ENCODE measurements at places on chromosomes 1 and 21.

DNA sequence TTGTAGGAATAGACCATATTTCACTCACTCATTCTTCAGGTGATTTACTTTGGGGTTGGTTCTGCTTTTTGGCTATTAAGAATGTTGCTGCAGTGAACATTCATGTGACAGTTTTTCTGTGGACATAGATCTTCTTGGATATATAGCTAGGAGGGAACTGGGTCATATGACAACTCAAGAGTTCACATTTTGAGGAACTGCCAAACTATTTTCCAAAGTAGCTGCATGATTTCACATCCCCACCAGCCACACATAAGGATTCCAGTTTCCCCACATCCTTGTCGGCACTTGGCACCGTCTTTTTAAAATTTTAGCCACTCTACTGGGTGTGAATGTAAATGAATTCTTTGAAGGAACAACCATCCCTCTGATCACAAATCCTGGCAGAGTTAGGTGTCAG lies 126.0 kb downstream of the PRDM2 start:
- DNase-seq = no peak

DNA sequence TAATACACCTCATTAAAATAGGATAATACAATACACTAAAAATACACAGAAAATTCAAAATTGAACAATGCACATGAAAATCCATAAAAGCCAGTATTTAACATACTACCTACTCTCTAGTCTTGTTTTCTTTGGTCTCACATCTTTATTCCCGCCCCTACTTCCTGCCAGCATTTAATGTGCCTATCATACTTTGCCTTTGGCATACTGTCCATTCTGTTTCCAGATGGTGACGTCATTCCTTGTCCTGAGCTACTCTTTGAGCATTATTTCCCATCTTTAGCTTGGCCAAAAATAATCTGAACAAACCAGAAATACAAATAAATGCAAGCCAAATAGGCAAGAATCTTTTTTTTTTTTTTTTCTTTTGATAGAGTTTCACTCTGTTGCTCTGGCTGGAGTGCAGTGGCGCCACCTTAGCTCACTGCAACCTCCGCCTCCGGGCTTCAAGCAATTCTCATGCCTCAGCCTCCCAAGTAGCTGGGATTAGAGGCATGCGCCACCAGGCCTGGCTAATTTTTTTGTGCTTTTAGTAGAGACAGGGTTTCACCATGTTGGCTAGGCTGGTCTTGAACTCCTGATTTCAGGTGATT lies 4.4 kb downstream of the HFM1 start:
- no peak for DNase-seq

- no peak for DNase-seq
Measured at GRCh38 chr1:185759061-185759460, 24.9 kb downstream of the HMCN1 start.

- no peak for DNase-seq
Measured at GRCh38 chr1:207857447-207857846, 53.5 kb downstream of the CD34 start.

- peak; percentile 13 for DNase-seq
Measured at GRCh38 chr21:25350056-25350455, 257.2 kb downstream of the MRPL39 start.

- DNase-seq = no peak
Measured at GRCh38 chr21:35273333-35273732, 224.2 kb upstream of the RUNX1 start.

- no peak for DNase-seq
Measured at GRCh38 chr1:98940722-98941079, 64.0 kb downstream of the PLPPR5 start.

GRCh38 chr21:35953597-35953996 lies 106.7 kb downstream of the SETD4 start:
- peak; percentile 36 for DNase-seq

DNA sequence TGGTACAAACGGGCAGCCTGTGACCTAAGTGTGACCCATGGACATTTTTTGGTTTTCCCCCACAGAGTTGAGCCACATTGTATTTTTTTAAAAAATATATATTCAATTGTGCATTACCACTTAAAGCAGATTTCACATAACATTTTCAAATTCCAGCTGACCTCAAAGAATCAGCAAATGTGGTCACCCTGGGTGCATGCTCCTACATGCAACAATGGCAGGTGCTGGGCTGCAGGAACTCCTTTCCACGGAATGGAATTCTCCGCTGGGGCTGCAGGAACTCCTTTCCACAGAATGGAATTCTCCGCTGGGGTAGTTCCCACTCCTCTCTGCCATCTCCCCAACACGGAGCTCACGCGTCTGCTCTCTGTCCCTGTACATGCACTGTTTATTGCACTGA lies 68.7 kb downstream of the MAP10 start:
- DNase-seq = no peak

- DNase-seq = no peak
Measured at GRCh38 chr1:150793221-150793620, 14.8 kb downstream of the CTSK start.

GRCh38 chr1:195195423-195196057 lies 1412.7 kb downstream of the KCNT2 start:
- no peak for DNase-seq

DNA sequence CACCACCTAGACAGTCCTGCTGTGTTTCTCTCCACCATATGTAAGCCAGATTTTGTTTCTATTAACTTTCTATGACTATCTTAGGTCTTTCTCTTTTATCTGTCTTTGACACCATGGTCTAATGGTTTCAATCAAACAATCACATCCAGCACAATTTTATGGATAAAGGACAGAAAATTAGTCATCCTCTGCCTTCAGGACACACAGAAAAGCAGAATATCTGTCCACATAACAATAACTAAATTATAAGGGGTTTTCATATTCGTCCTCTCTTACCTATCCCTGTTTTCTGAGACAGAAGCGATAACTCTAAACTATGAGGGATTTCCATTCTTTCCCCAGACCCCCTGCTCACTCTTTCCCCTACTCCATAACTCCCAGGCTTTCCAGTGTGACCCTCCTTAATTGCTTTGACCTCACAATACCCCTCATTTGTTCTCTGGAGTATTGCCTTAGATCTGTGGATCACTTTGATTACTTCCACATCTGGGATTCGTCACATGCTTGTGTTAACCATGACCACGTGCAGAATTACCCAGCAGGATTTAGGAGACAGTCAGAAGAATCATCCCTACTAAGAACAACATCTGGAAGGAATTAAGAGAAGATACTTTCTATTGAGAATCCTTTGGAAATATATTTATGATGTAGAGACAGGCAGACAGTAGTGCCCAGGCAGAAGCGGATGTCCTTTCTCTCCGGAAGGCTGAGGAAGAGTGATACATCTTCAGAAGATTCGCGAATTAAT lies 108.2 kb upstream of the GREM2 start:
- DNase-seq = no peak

GRCh38 chr1:8494681-8495080 lies 176.8 kb downstream of the SLC45A1 start:
- no peak for DNase-seq

DNA sequence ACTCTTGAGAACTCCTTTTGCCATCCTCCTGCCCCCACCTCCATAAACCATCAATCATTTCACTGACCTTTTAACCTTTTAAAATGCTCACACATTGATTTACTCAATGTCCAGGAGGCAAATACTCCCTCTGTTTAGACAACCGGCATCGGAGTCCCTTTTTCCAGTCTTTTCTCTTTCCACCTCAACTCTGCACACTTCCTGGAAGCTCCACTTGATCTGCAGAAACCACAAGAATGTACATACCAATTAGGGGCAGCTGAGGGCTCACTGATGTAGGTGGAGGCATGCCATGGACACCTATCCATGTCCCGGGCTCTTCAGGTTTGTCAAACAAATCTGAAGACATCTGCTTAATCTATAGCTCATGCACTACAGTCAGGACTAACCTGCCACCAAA lies 5.3 kb upstream of the AMIGO1 start:
- DNase-seq = no peak

DNA sequence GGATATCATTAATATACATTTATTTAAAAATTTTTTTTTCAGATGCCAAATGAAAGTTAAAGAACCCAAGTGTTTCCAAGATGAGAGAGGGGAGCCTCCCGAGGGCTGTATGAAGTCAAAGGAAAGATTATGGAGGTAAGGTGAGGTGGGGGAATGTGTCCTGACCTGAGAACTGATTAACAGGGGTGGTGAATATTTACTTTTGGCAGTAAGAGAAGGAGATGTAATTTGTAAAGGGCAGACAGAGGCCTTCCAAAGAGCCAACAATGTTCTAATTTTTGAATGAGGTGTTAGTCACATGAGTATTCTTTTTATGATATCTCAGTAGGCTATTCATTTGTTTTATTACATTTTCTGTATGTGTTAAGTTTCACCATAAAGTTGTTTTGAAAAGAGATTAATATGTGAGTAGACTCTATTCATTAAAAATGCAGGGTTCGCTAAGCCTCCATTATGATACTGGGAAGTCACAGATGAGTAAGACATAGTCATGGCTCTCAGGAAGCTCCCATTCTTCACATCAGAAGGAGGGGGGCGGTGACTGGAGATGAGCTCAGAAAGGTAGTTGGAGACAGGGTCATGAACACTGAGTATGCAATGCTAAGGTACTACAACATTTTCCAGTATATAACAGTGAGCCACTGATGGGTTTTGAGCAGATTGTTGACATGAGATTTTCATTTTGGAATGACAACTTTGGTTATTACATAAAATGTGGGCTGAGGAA lies 62.4 kb upstream of the TNFSF18 start:
- DNase-seq = no peak

- DNase-seq = no peak
Measured at GRCh38 chr1:103790172-103790571, 40.5 kb downstream of the AMY1C start.

DNA sequence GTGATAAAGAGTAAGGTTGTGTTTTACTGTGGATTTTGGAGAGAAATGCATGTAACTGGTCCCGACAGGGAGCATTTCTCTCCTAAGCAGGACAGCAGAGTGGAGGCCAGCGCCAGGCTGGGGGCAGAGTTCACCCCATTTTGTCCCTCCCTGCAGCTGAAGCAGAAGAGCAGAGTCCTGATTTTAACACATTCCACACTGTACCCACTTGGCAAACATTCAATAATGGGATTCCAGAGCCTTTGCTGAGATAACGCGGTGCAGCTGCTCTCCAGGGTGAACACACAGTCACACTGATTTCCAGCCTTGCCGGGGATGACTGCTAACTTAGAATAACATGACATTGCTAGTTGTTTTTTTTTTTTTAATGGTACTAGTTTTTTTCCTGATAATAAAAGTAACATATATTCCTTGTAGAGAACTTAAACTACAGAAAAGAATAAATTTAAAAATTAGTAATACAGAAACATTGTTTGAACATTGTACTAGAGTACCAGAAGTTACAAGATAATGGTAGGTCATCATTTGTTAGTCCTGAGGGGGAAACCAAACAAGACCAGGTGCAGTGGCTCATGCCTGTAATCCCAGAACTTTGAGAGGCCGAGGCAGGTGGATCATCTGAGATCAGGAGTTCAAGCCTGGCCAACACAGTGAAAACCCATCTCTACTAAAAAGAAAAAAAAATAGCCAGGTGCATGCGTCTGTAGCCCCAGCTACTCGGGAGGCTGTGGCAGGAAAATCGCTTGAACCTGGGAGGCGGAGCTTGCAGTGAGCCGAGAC lies 77.2 kb downstream of the SCCPDH start:
- no peak for DNase-seq

- no peak for DNase-seq
Measured at GRCh38 chr1:183884526-183884925, 79.6 kb downstream of the RGL1 start.

DNA sequence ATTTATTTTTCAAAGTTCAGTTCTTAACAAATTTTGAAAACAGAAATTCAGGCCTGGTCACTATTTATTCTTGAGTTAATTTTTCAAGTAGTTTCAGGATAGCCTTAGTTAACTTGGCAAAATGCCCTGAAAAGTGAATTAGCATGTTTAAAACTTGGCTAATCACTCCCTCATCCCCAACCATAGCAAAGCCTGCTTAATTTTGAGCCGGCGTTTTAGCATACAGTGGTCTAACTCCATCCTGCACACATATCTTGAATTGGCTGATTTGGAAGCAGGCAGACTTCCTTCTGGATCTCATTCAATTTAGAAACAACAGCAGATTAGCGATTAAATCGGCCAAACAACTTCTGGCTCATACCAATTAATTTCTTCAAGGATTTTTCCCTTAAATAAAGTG lies 439.2 kb downstream of the PTBP2 start:
- DNase-seq = no peak

- DNase-seq = no peak
Measured at GRCh38 chr1:186189156-186189555, 185.9 kb downstream of the TPR start.

DNA sequence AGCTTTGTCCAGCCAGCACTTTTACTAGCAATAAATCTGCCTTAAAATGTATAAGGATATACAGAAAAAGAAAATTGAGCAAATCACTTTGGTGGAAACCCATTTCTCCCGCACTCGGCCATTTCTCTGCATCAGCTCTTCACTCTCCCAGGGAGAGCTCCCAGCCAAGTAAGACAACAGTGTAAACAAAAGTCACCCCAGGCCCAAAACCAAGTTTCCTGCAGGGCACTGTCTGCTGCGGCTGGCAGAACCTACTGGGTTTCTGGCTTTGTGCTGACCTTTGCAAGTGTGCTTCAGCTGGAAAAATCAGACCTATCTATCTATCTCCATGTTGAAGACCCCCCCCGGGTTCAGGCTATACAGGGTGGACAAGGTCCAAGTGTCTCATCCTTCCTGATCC lies 476.7 kb upstream of the CAMK1G start:
- DNase-seq = no peak

DNA sequence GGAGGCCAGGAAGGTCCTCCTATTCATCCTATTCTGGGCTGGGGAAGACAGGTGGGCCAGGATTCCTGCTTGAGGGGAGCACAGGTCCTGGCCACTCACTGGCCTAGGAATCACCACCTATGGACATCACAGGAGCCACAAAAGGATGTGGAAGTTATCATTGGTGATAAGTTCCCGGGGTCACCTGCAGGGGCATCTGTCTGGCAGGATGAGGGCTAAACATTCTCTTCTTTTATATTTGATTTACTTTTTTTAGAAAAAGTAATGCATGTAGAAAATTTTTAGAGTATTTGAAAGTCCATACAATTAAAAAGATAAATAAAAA lies 33.2 kb upstream of the KIAA0040 start:
- no peak for DNase-seq

All from mucosa of gallbladder (tissue), 1 donor.